ENCODE measurements at places on chromosomes 6 and 20. TPM values are rescaled to one million over a fixed set of nuclear protein-coding genes. Genes with fewer than 3 reads are reported as not detected.

DNA sequence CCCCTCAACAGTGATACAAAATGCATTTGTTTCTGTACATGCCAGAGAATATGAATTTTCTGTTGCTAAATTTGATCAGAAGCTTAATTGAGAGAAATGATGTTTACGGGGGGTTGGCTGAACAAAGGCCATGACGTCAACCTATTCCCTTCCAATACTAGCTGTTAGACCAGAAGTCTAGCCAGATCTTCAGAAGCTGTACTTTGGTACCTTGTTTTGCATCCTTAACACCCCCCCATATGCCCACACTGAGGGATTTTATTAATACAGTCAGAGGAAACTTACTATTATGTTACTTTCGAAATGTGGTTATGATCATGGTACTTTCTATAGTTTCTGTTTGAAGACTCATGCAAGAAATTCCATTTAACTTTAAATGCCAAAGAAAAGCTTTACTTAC lies 3.1 kb downstream of the NCOA7 start:
- DNase-seq, result no peak
- H3K27me3 ChIP-seq, result no peaks in the 10 kb centered on the region
- H3K4me1 ChIP-seq, result peaks cover 51% of the 10 kb centered on the region
- no peak overlapping the region for H3K4me3 ChIP-seq

DNA sequence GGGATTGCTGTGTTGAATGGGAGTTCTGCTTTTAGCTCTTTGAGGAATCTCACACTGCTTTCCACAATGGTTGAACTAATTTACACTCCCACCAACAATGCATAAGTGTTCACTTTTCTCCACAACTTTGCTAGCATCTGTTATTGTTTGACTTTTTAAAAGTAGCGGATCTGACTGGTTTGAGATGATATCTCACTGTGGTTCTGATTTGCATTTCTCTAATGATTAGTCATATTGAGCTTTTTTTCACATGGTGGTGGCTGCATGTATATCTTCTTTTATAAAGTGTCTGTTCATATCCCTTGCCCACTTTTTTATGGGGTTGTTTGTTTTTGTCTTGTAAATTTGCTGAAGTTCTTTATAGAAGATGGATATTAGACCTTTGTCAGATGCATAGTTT lies 588.3 kb upstream of the ADGRB3 start:
- H3K4me3 ChIP-seq, result no peak overlapping the region
- no peak overlapping the region for H3K27ac ChIP-seq
- no peak for DNase-seq
- no peaks in the 10 kb centered on the region for H3K4me1 ChIP-seq
- H3K27me3 ChIP-seq, result peaks cover 8% of the 10 kb centered on the region
- no peaks in the 10 kb centered on the region for H3K36me3 ChIP-seq

- H3K4me1 ChIP-seq, result peaks cover 50% of the 10 kb centered on the region
- no peaks in the 10 kb centered on the region for H3K36me3 ChIP-seq
- peak within 1 kb of the TSS; percentile 91 for H3K27ac ChIP-seq
- DNase-seq, result peak; percentile 70
- peak within 1 kb of the TSS; percentile 75 for H3K4me3 ChIP-seq
These were observed at the start of gene SCUBE3 for GRCh38 chr6:35213824-35214756. SCUBE3 (plus strand) TSS chr6:35213956; CDS start chr6:35214419, 463 bp downstream.

The ADGB gene
- total RNA-seq, result not detected

The MICB gene
- not detected for total RNA-seq

The FIG4 gene
- 23.3 TPM for total RNA-seq

The RANBP9 gene
- total RNA-seq, result 45.5 TPM

Measured in mesothelial cell of epicardium (in vitro differentiated cells).